ENCODE measurements at places on chromosomes 1 and 21. TPM values are rescaled to one million over a fixed set of nuclear protein-coding genes. Genes with fewer than 3 reads are reported as not detected.

DNA sequence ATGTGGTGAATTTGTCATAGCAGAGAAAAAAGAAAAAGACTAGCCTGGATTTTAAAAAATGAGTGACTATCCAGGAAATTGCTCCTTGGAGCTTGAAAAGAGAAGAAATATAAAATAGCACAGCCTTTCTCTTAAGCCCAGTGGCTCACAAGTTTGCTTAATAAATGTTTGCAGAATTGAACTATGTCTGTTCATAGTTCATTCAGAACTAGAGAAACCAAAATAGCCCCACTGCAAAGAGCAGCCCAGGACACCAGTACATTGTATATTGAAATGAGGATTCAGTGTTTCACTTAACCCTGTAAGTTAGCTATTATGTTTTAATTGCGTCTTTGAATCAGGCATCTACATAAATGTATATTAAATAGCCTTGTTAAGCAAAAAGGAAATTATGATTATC is 88.8 kb downstream of the NR5A2 start:
- no peak for DNase-seq

KAZN gene
- total RNA-seq = 2.8 TPM

RGSL1 gene
- not detected for total RNA-seq

- no peak for DNase-seq
Measured at GRCh38 chr1:229432905-229433304, 989 bp downstream of the ACTA1 start.

LCE3E gene
- total RNA-seq = not detected

C1orf146 gene
- total RNA-seq = not detected

- DNase-seq = no peak
Measured at GRCh38 chr1:11526071-11526895, 47.3 kb downstream of the DISP3 start.

GRCh38 chr1:6037338-6037762 is 8.3 kb upstream of the KCNAB2 start:
- DNase-seq = no peak

DNA sequence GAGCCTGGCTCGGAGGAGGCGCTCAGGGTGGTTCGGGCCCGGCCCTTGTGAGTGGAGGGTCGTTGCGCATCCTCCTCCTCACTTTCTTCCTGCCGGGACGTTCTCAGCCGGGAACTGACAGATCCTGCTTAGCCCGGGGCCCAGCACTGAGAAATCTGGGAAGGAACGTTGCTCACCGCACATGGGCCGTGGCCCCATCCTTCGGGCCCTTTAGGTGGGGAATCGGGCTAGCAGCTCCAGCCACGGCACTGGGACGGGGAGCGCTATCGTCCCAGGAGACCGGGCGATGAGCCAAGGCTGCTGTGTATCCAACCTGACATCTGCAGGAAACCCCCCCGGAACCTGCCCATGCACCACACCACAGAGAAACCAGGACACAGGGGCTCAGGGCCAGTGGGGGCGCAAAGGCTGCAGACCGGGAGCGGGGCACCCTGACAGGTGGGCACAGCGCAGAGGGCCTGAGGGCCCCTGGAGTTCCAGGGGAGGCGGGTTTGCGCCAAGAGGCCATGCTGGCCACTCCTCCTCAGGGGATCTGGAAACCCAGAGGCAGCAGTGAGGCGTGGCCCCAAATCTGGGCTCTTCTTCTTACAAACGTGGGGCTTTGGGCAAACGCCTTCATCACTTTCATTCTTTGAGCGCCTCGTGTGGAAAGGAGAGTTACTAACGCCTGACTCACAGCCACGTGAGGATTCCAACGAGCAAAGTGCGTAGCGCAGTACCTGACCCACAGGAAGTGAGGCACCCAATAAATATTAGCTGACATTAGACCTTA is at the start of gene SH2D5:
Gene SH2D5 (minus strand): TSS at position 116 of the 772 bp plus-strand sequence. CDS start 4,659 bp downstream, outside the sequence.
- DNase-seq = peak; percentile 98

DNA sequence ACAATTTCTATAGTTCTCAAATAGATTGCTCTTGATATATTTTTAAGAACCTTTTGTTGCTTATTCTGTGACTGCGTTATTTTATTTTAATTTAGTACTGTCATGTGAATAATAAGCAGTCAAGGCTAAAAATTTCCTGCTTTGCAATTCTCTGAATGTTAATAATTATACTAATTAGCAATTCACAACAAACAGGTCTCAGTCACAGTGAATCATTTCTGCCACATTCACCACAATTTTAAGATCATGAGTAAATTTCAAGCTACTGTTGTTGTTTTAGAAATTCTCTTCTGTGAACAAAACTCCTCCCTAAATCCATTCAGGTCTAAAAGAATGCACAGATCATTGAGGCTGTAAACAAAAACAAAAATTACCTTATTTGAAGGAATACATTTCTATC is 339.6 kb upstream of the DPYD start:
- DNase-seq = no peak

KIAA0040 gene
- 9.7 TPM for total RNA-seq

ALPL gene
- total RNA-seq = 5.1 TPM

DNA sequence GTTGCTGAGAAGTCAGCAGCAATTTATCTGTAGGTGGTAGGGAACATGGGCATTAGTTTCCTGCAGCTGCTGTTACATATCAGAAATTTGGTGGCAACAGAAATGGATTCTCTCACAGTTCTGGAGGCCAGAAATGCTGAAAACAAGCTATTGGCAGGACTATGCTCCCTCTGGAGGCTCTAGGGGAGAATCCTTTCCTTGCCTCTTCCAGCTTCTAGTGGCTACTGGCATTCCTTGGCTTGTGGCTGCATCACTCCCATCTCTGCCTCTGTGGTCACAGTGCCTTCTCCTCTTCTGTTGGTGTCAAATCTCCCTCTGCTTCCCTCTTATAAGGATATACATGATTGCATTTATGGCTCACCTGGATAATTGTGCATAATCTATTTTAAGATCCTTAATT is 2.5 kb upstream of the SFT2D2 start:
- no peak for DNase-seq

CPTP gene
- 59.5 TPM for total RNA-seq

DNA sequence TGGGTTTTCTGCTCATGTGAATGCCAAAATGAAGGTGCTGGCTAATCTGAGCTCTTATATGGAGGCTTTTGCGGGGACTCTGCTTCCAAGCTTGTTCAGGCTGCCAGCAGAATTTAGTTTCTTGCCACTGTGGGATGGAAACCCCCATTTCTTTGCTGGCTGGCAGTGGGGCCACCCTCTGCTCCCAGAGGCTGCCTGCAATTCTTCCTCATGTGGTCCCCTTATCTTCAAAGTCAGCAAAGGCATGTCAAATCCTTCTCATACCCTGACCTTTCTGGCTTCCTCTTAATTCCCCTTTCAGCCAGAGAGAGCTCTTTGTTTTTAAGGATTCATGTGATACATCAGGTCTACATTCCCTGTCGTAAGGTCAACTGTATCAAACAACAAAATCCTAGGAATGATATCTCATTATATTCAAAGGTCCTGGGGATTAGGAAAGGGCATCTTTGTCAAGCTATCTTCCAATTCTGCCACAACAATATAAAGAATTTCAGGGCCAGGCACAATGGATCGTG is 5.2 kb upstream of the GPR161 start:
- no peak for DNase-seq

GRCh38 chr1:228144193-228144992 is 4.3 kb downstream of the GUK1 start:
- no peak for DNase-seq

- peak; percentile 35 for DNase-seq
Measured at GRCh38 chr1:226697151-226697928, 41.7 kb downstream of the ITPKB start.

DNA sequence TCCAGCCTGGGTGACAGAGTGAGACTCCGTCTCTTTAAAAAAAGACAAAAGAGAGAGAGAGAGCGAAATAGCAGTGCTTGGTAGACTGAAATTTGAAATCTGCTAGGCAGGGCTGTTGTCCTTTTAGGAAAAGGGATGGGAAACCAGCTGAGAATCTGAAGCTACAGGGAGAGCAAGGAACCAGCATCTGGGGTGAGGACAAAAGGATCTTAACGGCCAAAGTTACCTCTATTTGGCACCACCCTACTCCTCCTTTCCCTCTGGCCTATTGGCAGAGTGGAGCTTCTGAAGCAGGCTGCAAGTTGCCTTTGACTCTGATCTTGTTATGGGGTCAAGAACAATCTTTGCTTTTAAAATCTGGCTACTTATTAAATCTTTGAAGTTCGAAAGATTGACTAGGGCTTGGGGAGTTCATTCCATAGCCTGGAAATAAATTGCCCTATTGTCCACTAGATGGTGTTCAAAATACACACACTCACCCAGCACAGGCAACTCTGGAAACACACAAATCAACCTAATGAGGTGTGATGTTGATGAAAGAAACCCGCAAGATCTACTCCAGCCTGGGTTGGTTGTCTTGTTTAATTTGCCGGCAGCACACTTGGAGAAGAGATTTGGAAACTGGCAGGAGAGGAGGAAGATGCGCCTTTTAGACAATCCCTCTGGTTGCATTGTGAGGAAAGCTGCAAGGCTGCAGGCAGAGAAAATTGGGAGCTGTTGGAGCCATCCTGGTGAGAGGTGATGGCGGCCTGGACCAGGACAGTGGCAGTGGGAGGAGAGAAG is 16.5 kb upstream of the PARP1 start:
- DNase-seq = no peak

DNA sequence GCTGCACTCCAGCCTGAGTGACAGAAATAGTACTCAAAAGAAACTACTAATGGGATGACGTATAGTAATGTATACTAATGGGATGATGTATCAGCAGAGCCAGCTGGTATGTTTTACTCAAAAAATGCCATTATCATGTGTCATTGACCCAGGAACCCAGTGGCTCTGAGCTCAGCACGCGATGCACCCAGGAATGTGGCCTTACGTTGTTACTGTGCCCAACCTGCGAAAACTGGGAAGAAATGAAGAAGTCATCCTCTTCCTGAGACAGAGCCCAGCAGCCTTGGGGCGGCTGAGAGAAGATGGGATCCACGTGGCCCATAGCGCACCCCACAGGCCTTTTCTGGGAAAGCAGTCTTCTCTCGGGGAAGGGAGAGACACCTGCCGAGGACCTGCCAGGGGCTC is 8.8 kb downstream of the UBE2J2 start:
- DNase-seq = peak; percentile 88

DNALI1 gene
- 12.9 TPM for total RNA-seq

GRCh38 chr21:36545776-36546511 is 66.0 kb upstream of the CLDN14 start:
- no peak for DNase-seq

DNA sequence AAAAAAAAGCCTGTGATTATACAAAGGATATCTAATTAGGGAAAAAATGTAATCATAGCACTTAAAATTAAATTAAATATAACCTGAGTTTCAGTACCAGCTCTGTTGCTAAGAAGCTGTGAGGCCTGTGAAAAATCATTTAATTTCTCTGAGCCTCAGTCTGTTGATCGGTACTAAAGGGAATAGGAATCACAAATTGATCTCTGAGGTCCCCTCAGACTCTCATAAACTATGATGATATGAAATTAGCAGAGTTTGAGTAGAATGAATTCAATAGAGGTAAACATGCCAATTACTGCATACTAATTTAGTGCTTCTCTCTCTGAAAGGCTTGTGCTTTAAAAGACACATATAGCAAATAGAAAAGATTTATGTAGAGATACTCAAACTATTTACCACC is 416.8 kb upstream of the NCAM2 start:
- DNase-seq = no peak

GRCh38 chr1:60847391-60847790 is 235.0 kb upstream of the NFIA start:
- no peak for DNase-seq

DNA sequence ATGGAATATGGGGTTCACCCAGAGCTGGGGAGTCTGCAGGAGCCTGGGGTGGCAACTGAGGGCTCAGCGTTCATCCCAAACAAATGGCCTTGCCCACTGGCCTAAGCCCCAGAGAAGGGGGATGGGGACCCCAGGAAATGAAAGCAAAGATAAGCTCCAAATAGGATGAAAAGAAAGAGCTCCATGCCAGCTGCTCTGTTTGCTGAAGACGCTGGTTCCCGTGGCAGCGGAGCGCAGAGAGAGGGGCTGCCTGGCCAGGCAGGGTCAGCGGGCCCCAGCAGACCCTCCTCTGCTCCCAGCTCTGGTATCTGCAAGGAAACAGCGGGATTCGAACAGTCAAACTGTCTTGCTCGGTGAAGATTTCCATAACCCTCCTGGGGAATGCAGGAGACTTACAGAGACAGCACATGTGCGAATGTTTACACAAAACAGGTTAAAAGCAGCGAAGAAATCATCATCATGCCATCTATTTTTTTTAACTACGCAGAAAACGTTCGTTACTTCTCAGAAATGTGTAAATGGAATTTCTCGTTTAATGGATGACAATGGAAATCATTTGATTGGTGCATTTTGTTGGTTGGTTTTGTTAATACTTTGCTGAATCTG is 94.4 kb downstream of the PDE9A start:
- no peak for DNase-seq

CSF3R gene
- total RNA-seq = not detected

GRCh38 chr1:204074274-204075138 is 1.6 kb downstream of the SOX13 start:
- DNase-seq = no peak

DNA sequence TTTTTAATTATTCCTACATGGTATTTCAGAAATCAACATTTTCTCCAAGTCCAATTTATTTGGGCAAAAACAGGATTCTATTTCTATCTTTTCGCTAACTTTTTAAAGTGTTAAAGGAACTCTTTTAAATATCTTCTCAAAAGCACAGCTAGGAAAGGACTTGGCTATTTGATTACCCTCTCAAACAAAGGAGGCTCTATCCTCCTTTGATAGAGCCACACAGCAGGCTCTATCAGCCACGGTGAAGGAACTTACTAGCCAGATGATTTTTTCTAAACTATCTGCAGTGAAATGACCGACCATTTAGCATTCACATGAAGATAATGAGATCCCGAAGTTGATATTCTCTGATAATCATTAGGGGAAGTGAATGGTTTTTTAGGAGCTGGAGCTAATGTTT is 9.1 kb downstream of the ANGPTL7 start:
- no peak for DNase-seq

GRCh38 chr1:67144696-67145095 is 9.9 kb upstream of the C1orf141 start:
- no peak for DNase-seq

ARHGEF16 gene
- total RNA-seq = 31.5 TPM

DNA sequence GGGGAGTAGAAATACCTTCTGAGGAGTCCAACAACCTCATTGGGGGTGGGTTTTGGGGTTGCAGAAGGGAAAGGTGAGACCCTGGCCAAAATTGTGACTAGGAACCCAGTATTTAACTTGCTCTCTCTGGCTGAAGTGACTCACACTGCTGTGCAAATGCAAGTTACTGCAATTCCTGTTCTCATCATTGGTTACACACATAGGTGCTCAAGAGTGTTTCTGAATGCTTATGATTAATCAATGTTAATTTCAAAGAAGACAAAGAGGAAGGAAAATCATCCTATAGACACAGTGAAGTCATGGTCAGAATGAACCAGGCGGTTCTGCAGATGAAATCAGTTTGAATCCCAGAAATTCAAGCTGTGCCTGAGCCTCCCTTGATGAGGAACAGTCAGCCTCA is 3.1 kb downstream of the ASCL5 start:
- DNase-seq = no peak

CFAP107 gene
- total RNA-seq = not detected

- no peak for DNase-seq
Measured at GRCh38 chr1:179153217-179153616, 71.3 kb downstream of the TOR3A start.

MFSD2A gene
- 5.9 TPM for total RNA-seq

GRCh38 chr1:156391366-156391677 is 22.3 kb downstream of the RHBG start:
- no peak for DNase-seq

S100A9 gene
- 35.3 TPM for total RNA-seq

GRCh38 chr21:41478319-41479177 is 29.4 kb downstream of the TMPRSS2 start:
- no peak for DNase-seq

All from kidney epithelial cell (primary cell).